ENCODE measurements at places on chromosomes 4 and X.

DNA sequence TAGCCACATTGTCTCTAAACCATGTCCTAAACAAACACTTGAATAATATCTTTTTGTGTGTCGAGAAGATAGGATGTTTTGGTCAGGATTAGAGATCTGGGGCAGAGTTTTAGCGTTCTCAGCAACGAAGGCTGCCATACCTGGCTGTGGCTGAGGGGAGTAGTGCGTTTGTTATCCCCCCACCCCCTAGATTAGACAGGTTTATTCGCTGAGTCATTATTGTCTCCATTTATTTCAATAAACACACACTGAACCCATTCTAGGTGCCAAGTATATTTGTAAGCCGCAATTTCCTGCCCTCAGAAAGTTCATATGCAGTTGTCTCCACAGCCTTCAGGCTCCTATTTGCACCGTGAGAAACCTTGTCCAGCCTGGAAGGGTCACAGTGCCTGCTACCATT is 1684.8 kb upstream of the TENM3 start:
- DNase-seq: no peak

DNA sequence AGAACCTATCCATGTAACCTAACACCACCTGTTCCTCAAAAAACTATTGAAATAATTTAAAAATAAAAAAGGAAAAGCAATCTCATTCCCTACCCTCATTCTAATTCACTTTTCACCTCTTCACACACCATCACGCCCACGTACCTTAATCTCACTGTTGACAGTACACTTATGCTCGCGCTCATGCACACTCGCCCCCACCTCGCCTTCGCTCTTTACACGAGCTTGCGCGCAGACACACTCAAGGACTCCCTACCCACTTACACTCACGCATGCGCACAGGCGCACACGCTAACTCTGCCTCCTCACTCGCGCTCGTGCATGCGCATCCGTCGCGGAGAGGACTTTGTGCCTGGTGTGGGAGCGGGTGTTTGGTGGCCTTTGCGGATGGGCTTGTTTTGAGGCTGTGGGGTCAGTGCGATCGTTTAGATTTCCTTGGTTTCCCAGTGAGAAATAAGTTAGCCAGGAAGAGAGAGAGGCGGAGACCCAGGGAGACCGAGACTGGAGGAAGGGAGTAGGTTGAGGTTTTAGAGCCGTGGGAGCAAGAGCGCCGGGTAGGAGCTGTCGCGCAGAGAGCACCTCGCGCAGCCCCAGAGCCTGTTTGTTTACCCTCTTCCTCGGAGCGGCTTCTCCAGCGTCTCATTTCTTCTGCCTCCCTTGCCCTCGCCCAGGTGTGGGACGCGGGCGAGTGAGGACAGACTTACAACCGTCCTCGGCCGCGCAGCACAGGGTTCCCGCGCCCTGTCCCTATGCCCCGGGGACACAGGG is 8.1 kb upstream of the GSX2 start:
- DNase-seq: peak; percentile 62

GRCh38 chr4:1628892-1629698 is 55.0 kb downstream of the FAM53A start:
- peak; percentile 8 for DNase-seq

DNA sequence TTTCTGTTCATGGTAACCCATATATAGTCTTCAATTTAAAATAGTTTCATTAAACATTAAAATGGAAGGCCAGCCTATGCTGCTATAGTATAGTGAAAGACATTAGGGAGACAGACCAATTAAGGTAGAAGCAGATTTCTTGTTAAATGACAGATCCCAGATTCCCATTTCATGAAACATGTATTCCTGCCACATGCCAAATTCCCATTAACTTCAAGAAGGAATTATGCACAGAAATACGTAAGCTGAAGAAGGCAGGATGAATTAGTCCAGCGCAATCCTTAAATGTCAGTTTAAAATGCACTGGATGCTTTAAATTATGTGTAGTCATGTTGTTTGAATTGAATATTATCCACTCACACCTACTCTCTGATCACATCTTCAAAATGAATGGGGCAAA is 424.9 kb downstream of the SH2D1A start:
- DNase-seq: no peak

DNA sequence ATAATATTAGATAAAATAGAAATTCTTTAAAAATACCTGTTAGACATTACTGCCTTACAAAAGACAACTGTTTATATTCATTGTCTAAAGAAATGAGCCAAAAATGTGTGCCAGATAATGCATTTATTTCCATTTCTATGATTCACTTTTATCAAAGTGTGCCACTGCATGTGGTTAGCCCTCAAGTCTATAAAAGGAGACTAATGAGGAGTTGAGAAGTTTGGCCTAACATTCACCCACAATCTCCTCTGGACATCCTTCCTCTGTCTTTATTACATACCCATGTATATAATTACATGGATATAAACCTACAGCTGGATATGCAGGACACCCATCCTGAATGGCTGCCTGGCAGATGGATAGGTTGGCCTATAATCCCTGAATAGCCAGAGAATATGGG is 42.6 kb upstream of the PDE5A start:
- no peak for DNase-seq

DNA sequence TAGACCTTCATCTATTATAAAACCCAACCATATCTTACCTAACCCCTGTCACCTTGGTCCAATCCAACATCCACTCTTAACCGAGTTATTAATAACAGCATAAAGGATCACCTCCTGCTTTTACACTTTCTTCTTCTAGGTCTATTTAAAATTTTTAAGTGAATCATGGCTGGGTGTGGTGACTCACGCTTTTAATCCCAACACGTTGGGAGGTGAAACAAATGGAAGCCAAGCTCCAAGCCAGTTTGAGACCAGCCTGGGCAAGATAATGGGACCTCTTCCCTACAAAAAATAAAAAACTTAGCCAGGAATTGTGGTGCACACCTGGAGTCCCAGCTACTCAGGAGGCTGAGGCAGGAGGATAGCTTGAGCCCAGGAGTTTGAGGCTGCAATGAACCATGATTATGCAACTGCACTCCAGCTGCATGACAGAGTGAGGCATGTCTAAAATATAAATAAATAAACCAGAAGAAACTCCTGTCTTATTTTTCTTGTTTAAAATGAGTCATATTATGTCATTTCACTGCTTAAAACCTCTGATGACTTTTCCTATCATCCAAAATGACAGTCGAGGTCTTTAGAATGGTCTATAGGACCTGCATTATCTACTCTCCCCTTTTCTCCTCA is 188.4 kb downstream of the GASK1B start:
- DNase-seq: no peak

GRCh38 chrX:19595043-19595677 is 79.9 kb upstream of the MAP3K15 start:
- DNase-seq: no peak

DNA sequence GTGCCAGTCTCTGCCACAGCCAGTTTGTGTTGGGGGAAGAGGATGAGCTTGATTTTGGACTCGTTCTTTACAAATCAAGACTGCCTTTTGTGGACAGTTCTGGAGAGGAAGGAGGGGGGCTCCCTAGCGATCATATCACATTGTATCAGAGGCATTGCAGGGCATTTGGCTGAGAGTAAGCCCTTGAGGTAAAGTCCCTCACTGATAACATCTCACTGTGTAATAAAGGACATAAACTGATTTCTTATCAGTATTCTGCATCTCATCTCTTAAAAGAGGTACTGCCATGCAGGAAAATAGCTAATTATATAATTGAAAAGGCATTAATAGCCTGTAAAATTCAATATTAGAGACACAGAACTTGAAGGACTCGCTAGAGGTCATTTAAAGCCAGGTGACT is 6.1 kb upstream of the IGFBP7 start:
- DNase-seq: no peak

DNA sequence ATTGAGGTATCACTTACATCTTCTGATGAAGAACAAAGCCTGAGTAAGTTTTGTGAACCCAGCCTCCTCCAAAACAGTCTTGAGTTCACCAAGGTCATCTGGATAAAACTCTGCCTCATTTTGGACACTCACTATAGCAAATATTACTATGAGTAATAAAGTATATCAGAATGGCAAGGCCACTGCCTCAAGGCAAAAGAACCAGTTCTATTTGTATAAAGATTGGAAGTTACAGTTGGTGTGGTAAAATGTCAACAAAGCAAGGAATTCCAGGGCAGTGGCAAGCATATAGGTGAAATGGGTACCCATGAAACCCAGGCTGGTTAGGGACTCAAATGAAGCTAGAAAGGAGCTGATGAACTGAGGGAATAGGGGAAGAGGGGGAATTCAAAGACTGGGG is 2.4 kb upstream of the ARHGEF6 start:
- DNase-seq: no peak

- DNase-seq: no peak
Measured at GRCh38 chr4:159747983-159748382, 645.1 kb downstream of the RAPGEF2 start.

DNA sequence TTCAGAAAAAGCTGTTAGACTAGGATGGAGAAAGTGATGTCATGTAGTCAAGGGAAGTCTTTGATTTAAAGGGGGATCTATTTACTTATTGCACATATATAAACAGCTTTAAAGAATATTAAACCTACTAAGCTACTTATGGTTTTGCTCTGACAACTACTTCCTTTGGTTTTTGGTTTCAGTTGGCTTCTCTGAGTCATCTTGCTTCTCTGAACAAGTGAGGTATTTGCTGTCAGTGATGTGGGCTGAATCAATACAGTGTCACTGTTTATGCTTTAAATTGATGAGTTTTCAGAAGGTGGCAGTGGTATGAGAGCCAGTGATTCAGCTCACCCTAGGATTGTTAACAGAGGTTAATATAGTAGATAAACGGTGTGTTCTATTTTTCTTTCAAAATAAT is 75.1 kb downstream of the CEP44 start:
- peak; percentile 83 for DNase-seq

- no peak for DNase-seq
Measured at GRCh38 chr4:86357608-86358007, 2.2 kb downstream of the MAPK10 start.

GRCh38 chr4:25694466-25694865 is 38.8 kb downstream of the SLC34A2 start:
- DNase-seq: peak; percentile 9

GRCh38 chr4:79833857-79834256 is 239.2 kb downstream of the ANTXR2 start:
- DNase-seq: no peak

- no peak for DNase-seq
Measured at GRCh38 chr4:6420972-6421371, 51.4 kb downstream of the PPP2R2C start.

GRCh38 chrX:153862369-153863250 is 23.4 kb downstream of the L1CAM start:
- no peak for DNase-seq

DNA sequence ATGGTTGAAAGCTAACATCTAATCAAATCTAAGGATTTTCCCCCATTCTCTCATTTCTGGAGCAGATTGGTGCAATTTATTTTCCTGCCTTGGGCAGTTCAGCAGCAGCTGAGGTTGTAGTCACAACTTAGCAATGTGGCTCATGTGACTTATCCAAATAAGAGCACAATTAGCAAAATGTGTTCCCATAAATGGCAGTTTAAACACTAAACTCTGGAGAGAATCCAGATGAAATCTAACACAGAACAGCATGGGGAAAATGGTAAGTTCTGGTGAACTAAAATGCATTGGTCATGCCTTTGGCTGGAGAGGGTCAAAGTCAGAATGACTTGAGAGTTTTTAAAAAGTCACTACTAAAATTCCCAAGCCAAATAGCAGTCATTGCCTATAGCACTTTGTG is 422.6 kb upstream of the DIPK2B start:
- peak; percentile 95 for DNase-seq

- DNase-seq: peak; percentile 38
Measured at GRCh38 chr4:180333162-180333561, 1910.0 kb upstream of the TENM3 start.

DNA sequence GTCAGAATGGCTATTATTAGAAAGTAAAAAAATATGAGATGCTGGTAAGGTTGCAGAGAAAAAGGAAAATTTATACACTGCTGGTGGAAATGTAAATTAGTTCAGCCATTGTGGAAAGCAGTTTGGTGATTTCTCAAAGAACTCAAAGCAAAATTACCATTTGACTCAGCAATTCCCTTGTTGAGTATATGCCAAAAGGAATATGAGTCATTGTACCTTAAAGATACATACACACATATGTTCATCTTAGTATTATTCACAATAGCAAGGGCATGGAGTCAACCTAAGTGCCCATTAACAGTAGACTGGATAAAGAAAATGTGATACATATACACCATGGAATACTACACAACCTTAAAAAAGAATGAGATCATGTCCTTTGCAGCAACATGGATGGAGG is 148.2 kb downstream of the COMMD8 start:
- peak; percentile 50 for DNase-seq

- no peak for DNase-seq
Measured at GRCh38 chrX:21632027-21632426, 26.1 kb downstream of the KLHL34 start.

- DNase-seq: no peak
Measured at GRCh38 chr4:129682586-129682985, 586.6 kb downstream of the C4orf33 start.

DNA sequence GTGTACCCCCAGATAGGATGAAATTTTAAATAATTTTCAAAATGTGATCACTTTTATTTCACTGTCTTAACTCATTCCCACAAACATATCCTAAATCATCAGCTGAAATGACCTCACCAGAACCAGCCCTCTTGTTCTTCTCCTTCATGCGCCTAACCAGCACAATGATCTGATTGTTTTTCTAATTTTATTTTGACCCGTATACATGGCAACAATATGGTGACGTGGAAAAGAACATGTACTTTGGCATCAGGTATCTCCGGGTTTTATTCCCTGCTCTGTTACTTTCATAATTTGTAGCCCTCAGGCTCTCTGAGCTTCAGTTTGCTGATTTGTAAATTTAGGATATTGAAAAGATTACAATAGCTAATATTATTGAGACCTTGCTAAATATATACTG is 562.4 kb upstream of the ZFP42 start:
- no peak for DNase-seq

DNA sequence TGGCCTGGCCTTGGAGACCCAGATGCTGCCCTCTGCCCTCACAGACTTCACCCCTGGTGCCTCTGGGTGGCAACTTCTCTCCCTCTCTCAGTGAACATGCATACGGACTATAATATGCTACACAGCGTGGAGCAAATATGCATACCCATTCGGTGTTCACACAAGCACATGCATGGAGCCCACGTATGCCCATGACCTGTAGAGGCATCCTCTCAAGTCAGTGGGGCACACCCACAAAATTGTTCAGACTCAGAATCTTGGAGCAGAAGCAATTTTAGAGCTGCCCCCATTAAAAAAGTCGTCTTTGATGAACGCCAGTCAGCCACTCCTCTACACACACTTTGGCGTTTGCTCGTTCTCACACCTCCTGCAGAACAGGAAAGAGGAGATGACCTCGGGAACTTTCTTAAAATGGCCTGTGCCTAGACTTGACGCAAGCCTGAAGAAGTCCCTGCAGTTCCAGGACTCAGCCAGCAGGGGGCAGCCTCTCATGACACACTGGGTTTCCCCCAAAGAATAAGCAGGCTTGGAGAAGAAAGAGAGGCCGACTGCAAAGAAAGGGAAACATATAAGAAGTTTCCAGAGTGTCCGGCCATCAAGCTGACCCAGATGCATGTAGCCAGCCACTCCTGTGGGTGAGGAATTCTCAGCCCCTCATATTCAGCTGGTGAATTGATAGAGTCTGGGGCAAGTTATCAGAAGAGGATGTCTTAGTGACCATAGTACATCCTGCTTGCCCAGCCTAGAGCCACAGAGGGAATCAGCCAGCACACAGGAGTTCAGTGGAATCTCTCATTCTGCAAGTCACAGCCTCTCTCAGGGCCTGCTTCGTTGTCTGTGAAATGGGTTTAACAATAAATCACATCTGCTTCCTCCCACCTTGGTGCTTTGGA is 17.3 kb downstream of the APLN start:
- peak; percentile 48 for DNase-seq

Measured in fibroblast of skin of right biceps (primary cell).